ENCODE measurements at places on chromosomes 2 and 18.

- DNase-seq = no peak
Observed at GRCh38 chr18:2716394-2717326, 61.1 kb downstream of the SMCHD1 start.

GRCh38 chr2:42878581-42878980, 86.2 kb upstream of the HAAO start:
- peak; percentile 4 for DNase-seq

- DNase-seq = no peak
Observed at GRCh38 chr2:10658914-10659257, 30.9 kb downstream of the NOL10 start.

- DNase-seq = no peak
Observed at GRCh38 chr2:7673853-7674252, 756.6 kb downstream of the RNF144A start.

- DNase-seq = no peak
Observed at GRCh38 chr2:150271952-150272802, 215.3 kb downstream of the RND3 start.

DNA sequence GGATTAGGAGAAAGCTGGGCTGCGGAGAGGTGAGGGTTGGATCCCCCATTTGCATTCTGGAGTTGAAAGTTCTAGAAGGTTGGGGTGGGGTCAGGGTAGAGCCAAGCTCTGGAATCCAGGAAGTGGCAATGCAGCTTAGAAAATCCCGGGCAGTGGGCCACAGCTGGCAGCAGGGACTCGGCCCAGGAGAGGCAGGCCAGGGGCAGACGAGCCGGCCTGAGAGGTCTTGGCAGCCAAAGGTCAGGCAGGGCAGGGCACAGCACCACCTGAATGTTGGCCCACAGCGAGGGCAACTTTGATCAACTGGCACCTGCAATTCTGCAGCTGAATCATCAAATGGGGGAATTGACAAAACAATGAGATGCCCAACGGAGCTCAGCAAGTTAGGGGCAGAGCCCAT, 139.2 kb downstream of the INHBB start:
- no peak for DNase-seq

DNA sequence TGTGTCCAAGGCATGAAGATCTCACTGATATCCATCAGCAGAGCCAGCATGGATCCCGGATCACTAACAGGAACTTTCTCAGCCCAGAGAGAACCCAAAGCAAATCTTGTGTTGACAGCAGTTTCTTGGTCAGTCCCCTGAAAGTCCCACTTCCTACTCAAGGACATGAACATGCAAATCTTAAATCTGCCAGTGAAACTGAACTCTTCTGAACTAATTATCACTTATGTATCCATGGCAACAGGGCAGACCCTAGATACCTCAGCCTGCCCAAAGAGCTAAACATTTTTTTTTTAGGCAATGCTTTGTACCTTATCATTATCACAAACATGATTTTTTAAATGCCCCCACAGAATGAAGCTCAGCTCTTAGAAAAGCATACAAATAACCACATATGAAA, 127.8 kb upstream of the DDX18 start:
- no peak for DNase-seq

DNA sequence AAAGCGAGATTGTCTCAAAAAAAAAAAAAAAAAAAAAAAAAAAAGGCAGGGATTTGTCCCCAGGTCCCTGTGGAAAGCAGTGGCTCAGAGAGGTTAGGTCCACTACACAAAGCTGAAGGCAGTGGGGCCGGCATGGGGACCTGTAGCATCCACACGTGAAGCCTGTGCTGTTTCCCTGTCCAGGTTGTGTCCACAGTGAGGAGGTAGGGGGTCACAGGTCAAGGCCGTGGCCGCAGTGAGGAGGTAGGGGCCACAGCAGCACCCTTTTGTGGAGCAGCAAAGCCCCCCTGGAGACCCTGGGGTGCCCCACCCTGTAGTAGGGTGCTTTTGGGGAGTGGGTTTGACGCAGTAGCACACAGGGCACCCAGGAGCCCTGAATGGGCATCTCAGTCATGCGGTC, 14.0 kb downstream of the TMEM177 start:
- DNase-seq = no peak

DNA sequence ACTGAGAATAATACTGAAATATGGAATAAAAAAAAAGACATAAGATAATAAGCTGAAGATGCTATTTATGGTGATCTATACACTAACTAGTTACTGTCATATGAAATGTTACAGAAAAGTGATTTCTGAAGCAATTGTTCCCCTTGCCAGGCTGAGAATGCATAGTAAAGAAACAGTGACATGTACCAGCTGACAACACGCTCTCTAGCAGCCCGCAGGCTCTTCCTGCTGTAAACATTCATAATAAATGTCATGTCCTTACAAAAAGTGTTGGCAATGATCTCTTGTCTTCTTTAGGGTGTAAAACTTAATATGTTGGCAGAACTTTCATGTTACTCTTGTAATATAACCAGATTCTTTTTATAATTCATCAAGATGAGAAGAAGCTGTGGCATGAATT, 1171.3 kb downstream of the DSC3 start:
- no peak for DNase-seq
